ENCODE measurements at places on chromosomes 1 and 21.
A peak's percentile ranks its signal among the peaks of the same experiment; 100 is the strongest.

GRCh38 chr1:153631047-153632022 is 2.5 kb upstream of the CHTOP start:
- no peak for DNase-seq

DNA sequence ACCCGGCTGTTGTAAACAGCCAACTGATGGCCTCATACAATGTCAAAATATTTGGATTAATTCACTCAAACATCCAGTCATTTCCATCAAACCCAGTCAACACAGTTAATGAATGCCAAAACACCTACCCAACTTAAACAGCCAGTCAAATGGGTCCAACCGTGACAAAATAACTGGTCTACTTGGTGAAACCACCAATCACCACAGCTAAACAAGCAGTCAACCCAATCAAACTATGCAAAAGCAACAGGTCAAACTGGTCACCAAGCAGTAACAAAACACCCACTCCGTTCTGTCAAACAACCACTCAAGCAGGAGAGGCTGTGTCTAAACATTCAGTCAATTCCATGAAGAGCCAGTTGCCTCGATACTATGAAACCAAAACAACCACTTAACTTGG is 119.2 kb downstream of the FOXD2 start:
- no peak for DNase-seq

DNA sequence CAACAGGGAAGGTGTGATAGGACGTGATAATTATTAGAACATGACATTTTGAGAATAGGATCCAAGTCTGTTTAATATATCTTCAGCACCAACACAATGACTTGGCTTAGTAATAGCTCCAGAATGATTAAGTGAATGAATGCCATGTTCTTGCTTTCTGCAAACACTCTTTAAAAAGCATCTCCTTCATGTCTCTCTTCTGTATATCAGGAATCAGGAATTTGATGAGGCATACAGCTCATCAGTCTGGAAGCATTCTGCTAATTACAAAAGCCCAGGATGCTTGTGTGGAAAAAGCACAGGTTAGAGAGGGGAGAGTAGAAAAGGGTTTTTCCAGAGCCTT is 113.0 kb upstream of the ZNF648 start:
- DNase-seq, result no peak

DNA sequence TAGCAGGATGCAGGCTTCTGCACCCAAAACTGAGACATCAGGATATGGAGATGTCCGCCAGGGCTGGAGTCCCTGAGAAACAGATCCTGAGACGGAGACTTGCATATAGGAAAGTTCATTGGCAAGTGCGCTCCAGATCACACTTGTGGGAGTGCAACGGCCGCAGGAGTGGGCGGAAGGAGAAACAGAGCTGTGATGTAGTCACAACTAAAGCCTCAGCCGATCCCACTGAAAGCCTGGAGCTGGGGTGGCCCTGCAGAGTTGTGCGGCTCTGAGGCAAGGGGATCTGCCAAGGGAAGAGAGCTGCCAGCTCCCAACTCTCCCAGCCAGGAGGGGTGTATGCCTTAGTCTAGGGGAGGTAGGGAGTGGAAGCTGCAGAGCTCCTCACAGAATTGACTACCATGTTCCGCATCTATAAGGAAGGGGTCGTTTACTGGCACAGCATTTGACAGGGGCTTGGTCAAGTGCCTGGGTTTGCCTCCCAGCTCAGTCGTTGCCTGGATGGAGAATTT is 42.1 kb upstream of the PLA2G2C start:
- no peak for DNase-seq

GRCh38 chr1:36573445-36573844 is 90.7 kb upstream of the CSF3R start:
- DNase-seq, result no peak

DNA sequence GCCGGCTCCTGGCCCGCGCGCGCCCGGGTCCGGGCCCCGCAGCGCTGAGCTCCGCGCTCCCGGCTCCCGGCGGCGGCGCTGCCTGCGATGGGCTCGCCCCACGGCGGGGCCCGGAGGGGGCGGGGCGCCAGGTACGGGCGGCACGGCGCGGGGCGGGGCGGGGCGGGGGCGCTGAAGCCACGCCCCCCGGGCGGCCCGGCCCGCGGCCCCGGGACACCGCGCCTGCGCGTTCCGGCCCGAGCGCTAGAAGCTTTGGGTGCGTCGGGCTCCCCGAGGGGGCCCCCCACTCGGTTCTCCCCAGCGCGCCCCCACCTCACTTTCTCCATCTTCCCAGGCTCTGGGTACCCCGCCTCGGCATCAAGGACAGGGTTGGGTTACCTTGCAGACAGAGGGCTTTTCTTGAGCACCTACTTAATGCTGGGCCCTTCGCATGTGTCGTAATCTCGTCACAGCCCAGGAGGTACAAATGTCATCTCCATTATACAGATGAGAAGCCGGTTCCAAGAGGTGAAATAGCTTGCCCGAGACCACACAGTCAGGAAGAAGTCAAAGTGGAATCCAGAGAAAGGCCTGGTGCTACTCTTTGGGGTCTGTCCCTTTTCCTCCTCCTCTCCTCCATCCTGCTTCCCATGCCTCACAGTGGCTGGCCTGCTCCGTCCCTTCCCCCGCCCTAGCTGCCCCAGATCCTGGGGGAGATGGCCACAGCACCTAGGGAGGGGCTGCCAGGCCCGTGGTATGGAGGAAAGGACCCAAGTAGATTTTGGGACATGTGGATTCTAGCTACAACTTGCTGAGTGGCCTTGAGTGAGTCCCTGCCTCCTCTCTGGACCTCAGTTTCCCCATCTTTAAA is 46.5 kb downstream of the RAP1GAP start:
- DNase-seq, result no peak

DNA sequence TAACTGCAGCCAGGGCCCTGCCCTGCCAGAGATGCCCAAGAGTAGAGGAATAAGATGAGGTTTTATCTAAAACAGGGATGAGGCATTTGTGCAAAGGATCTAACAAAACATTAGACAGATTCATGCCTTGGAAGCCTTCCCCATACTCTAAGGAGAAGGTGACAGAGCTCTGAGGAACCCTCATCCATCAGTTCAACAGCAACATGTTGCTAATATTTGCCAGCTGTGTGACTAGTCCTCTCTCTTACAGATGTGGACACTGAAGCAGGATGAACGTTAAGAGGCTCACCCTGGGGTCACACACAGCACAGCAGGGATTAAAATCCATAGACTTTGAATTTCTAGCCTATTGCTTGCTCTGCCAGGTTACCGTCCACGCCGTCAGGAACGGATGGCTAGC is 99.0 kb downstream of the ZBTB18 start:
- DNase-seq, result peak; percentile 60

GRCh38 chr1:22910986-22911651 is 61.5 kb downstream of the LACTBL1 start:
- DNase-seq, result no peak

DNA sequence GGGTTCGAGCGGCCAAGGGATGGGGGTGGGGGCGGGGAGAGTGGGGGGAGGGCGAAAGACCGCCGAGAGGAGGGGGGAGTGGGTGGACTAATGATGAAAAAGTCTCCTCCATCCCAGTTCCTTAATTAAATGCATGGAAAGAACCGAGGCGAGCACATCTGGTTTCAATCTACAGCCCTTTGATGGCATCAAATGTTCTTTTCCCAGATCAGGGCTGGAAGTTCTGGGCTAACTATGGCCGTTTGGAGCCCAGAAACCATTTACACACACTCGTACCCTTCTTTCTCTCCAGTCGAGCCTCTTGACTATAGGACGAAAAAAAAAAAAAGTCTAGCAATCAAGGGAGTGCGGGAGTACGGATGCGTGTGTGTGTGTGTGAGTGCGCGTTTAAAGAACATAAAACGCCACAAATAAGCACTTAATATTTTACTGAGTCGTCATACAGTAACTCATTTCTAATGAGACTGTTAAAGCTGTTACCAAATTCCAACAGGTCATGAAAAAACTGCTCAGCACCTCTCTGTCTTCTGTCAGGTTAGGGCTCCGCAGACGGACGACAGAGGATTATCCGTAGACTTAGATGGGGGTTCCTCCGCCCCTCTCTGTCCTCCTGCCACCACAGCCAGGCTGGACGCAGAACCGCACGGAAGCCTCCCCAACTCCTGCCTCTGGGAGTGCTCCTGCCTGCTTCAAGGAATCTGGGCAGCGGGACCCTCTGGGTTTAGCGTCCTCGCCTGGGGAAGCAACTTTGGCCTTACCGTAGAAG is 2.1 kb upstream of the PRRX1 start:
- peak; percentile 81 for DNase-seq

GRCh38 chr1:41657679-41658295 is 173.3 kb upstream of the EDN2 start:
- DNase-seq, result no peak

GRCh38 chr1:220335668-220336067 is 63.4 kb upstream of the RAB3GAP2 start:
- no peak for DNase-seq

- DNase-seq, result peak; percentile 62
Measured at GRCh38 chr1:93576346-93576745, 105.3 kb downstream of the BCAR3 start.

DNA sequence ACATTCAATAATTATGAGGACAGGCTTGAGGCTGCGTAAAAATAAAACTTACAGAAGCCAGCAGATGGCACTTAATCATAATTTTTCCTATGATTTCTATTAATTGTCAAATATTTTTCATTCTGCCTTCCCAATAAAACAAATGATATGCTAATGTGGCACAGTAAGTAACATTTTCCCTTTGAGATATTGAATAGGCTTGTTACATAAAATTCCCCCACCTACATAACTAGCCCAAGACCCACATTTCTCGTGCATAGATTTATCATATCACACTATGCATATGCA is 55.4 kb upstream of the PTGFRN start:
- no peak for DNase-seq

DNA sequence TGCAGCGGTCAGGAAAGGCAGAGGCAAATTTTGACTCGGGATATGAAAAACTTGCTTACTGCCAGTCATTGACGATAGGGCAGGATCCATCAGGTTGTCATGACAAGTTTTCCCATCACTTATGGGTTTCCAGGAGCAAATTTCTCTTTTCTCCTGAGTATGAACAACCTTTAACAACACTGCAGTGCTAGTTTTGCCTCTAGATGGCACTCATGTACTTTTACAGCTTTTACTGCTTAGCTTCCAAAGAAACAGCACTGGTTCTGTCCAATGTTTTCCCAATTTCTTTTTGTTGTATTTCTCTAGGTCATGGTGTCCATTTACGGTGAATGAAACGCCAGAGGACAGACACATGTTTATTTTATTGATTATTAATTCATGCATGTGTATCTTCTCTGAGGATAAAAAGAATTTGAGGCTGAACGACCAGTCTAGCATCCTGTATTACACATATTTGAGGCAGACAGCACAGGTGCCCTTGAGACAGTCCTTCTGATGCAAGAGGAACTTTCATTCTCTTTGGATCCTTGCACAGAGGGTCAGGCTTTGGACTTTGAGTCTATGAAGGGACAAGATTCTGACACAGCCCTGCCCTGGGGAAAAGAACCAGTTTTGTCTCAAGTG is 112.3 kb upstream of the TRABD2B start:
- DNase-seq, result peak; percentile 50

GRCh38 chr1:31822766-31823165 is 6.9 kb upstream of the SPOCD1 start:
- DNase-seq, result peak; percentile 9

DNA sequence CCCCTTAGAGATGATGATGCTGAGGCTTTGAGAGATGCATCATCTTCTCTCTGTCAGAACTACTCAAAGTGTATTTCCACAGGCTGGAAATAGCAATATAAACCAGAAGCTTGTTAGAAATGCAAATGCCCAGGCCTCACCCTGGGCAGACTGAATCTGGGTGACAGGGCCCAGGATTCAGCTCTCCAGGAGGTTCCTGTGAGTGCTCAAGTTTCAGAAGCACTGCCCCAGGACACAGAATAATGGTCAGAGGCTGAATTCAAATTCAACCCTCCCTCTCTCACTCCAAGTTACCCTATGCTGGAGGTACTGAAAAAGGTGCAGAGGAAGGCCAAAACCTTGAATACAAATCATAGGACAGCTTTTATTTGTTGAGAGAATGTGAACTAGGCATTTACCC is 98.5 kb upstream of the NGF start:
- DNase-seq, result no peak

- no peak for DNase-seq
Measured at GRCh38 chr1:207140536-207140935, 36.5 kb downstream of the C4BPA start.

- no peak for DNase-seq
Measured at GRCh38 chr1:25737130-25737529, 62.9 kb upstream of the SELENON start.

GRCh38 chr1:86703696-86704457 is 499 bp upstream of the SH3GLB1 start:
- DNase-seq, result peak; percentile 4

- no peak for DNase-seq
Measured at GRCh38 chr21:18902660-18903059, 499.1 kb upstream of the TMPRSS15 start.

DNA sequence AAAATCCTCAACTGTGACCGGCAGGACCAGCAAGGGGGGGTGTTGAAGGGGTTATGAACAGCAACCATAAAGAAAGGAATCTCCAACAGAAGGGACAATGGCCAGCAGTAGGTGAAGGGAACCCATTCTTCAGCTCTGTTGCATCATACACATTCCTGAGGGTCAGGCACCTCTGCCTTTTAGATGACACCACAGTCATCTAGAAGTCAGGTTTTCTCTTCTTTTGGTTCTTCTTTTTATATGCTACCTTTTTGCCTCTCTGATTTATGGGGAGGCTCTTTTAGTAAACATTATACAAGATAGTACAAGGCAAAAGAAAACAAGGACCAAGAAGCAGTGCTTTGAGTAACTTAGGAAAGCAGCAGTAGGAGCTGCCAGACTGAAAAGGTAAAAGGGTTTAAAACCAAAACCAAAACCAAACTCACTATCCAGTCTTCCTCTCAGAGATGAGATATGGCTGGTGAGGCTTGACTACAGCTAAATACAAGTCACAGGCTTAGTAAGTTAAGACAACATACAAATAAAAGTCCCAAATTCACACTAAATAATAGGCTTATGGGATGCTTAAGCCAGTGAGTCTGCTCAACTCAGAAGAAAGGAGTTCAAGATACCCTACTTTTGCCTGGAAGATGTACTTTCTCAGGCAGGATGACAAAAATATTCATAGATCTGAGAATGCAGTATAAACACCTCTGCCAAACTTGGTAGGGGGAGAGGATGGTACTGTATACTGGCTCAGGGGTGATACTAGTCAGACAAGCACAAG is 4.1 kb downstream of the TEX38 start:
- DNase-seq, result no peak

GRCh38 chr1:188426561-188426960 is 1597.8 kb downstream of the PLA2G4A start:
- peak; percentile 41 for DNase-seq

DNA sequence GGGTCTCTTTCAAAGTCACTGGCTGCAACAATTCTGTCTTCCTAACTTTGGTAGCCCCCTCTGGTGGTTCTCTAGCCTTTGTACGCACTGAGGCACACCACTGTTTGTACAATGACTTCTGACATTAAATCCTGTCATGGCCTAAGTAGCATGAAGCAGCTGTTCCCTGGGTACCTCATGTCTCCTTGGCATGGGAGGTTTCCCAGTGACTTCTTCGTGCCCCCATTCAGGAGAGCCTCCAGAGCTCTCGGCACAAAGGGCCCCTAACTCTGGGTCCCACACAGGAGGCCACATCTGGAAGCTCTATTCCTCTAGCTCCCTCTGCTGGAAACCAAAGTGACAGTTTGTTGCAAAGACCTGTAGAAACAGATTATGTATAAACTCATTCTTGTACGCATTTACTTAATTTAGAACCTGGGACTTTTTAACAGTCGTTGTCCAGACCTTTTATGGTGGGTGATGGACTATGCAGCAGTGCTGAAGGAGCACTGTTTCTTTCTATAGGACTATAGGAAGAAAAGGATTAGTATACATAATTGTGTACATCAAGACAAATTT is 13.4 kb downstream of the SWT1 start:
- DNase-seq, result peak; percentile 61

GRCh38 chr21:33949516-33950430 is 34.2 kb upstream of the ATP5PO start:
- no peak for DNase-seq

GRCh38 chr1:28761189-28761588 is 24.4 kb downstream of the YTHDF2 start:
- no peak for DNase-seq

Data from fibroblast of skin of abdomen (primary cell).